ENCODE measurements at places on chromosomes 11 and 22.

DNA sequence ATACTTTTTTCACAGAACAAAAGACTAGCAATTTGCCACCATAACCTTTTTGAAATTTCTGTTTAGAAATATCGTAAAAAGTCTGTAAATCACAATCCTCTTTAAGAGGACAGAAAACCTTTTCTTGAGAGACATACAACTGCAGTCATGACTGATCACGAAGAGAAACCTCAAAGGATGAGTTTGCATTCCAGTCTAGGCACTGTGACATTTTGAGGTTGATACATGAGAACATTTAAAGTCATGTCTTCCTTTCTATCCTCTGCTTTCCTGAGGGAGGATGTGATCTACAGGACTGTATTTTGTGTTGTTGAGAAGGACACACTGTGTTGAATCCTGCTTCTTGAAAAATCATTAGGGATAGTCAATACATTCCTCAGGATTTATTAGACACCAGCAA lies 476.7 kb upstream of the CCDC179 start:
- no peak for DNase-seq

GRCh38 chr22:48959496-48959895 lies 868.2 kb downstream of the BRD1 start:
- DNase-seq: no peak

DNA sequence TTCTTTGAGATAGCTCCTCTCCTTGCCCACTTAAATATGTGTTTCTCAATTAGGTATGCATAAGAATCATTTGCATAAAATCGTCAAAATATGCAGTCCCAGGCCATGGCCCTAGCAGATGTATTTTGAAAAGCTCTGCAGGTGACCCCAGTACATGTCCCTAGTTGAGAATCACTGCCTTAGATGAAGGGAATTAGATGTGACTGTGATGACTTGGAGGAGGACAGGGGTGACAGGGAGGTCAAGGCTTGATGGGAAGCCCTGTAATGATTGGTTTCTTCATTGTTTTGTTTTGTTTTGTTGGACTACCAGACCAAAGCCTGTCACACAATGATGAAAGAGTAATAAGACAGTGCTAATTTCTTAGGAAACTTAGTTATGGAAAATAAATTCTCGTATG lies 74.4 kb downstream of the TNRC6B start:
- no peak for DNase-seq

DNA sequence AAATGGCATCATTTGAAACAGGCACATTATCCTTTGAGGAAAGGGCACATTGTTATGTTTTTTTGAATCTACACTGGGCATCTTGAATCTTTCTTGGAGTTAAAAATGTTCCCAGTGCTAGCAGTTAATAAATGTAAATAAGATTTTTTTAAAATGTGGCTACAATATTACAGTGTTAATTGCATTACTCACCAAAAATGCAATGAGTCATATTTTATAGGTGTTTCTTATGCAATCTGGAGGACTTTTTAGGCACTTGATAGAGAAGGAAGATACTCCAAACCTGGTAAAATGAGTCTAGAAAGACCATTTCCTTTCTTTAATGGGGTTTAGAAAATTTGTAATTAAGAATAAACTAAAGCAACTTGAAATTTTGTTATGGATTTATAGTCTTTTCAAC lies 238.0 kb downstream of the METTL15 start:
- DNase-seq: no peak

GRCh38 chr11:37532271-37532670 lies 934.2 kb upstream of the RAG2 start:
- no peak for DNase-seq

- DNase-seq: no peak
These were observed 101.0 kb downstream of the GGTLC2 start for GRCh38 chr22:22745225-22746060.

GRCh38 chr22:24444729-24445466 lies 17.5 kb downstream of the ADORA2A start:
- no peak for DNase-seq

DNA sequence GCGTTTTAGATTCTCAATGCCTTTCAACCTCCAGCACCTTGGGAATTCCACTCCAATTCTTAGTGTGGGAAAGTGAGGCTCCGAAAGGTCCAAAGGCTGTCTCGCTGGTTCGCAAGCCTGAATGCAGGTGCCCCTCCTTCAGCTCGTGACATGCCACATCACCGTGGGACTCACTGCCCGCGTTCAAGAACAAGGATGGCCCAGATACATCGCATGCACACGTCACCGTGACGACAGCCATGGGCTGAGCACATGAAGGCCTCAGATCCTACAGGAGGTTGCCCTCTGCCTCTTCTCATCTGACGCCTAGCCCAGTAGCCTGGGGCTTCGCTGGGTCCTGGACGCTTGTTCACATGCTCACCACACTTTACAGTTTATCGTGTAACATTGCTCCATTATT lies 4.4 kb upstream of the LINC01488 start:
- DNase-seq: no peak

DNA sequence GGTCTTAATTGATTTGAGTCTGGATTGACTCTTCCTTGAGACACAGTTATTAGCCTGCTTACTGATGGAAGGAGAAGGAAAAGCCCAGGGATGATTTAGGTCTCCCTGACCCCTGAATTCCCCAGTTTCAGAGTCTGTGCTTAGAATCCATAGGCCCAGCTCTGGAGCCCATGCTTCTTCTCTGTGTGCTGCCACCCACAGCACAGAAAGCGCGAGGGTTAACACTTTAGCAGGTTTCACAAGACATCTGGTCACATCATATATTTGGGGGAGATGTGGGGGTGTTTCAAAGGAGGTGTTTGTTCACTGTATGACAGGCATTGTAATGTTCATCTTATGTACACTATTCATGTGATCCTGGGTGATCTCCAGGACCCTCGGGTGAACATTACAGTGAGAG lies 107.0 kb downstream of the PPP6R3 start:
- DNase-seq: no peak

- no peak for DNase-seq
These were observed 564.5 kb upstream of the CNTN5 start for GRCh38 chr11:98456308-98456680.

- no peak for DNase-seq
These were observed 2.4 kb downstream of the VPS37C start for GRCh38 chr11:61158691-61159381.

DNA sequence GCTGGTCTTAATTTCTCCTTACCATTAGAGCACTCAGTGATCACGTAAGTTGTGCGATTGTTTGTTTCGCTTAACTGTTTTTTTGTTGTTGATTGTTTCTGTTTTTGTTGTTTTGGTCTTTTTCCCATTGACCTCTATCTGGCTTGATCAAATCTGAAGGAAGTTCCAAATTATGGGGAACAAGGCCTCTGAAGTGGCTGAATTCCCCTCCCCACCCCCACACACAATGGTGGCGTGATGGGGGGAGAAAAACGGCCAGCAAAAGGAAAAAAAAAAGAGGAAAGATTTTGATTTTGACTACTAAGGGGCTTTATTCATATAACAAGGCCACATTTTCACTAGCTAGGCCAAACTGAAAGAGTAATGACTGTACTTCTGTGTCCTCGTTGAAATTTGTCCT lies 53.6 kb downstream of the OSBPL5 start:
- DNase-seq: no peak

GRCh38 chr11:13761250-13761649 lies 92.8 kb downstream of the FAR1 start:
- no peak for DNase-seq

DNA sequence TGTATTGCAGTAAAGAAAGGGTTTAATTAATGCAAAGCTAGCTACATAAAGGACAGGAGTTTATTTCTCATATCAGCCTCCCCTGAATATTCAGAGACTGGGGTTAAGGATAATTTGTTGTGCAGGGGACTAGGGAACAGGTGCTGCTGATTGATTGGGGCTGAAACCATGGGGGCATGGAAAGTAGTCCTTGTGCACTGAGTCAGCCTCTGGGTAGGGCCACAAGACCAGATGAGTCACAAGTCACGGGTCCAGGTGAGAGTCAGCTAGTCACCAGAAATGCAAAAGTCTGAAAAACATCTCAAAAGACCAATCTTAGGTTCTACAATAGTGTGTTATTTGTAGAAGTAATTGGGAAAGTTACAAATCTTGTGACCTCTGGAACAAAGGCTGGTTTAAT lies 32.9 kb upstream of the SYT13 start:
- DNase-seq: no peak

DNA sequence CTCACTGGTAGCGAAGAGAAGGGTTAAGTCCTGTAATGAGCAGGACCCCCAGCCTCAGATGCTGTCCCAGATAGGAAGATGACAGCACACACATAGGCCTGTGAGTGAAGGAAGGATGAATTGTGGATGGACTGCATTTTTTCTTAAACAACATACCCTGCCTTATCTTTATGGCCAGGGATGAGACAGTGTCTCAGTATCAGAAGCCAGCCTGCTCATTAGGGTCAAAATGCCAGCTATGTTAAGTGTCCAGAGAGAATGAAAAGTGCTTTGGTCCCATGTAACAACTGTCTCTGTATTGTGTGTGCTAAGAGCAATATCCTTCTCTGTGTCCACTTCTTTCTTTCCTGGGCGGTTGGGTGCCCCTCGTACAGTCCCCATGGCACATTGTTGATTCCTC lies 30.2 kb downstream of the PPFIBP2 start:
- DNase-seq: no peak

- no peak for DNase-seq
These were observed 189.0 kb downstream of the DDX10 start for GRCh38 chr11:108853864-108854263.

Measured in activated CD4-positive, CD25-positive, alpha-beta regulatory T cell (primary cell).